ENCODE measurements at places on chromosomes 4 and X.

DNA sequence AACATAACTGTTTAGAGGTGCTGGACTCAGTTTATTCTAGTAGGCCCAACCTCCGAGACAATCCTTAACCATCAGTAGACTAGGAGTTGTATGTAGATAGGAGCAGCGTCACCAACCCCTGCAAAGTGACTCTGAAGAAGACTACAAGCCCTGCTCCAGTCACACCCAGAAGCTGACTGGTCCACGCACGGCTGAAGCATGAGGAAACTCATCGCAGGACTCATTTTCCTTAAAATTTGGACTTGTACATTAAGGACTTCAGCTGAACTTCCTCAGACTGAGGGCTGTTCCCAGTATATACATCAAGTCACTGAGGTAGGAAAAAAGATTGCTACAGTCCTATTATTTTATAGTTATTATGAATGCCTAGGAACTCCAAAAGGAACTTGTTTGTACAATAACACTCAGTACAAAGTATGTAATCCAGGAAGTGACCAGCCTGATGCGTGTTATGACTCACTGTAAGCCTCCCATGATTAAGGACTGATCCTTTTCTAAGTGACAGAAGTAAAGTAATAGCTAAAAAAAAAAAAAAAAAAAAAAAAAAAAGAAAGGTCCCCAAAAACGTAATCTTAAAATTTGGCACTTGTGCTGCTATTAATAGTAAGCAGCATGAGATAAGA lies 41.6 kb upstream of the UGT2B7 start:
- peak; percentile 22 for DNase-seq

- no peak for DNase-seq
Observed at GRCh38 chr4:153335665-153336064, 8.8 kb upstream of the MND1 start.

GRCh38 chr4:165678236-165678935 lies 194.7 kb upstream of the TLL1 start:
- DNase-seq = no peak

DNA sequence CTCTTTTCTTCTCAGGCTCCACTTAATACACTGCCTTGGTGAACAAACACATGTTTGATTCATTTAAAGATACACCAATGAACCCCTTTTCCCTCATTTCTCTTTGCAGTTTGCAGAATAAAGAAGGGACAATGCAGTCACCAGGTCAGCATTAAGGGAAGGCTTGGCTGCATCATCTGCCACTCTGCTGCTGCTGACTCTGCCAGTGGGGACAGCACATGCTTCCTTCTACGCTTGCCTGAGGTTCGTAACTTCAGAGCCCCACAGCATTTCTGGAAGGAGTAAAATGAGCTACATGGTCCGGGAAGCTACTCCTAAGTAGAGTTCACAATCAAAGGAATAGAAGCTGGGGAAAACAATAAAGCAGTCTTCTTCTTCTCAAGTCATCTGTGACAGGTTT lies 178.9 kb upstream of the GATB start:
- no peak for DNase-seq

GRCh38 chr4:3880615-3881120 lies 114.5 kb downstream of the ADRA2C start:
- peak; percentile 77 for DNase-seq

DNA sequence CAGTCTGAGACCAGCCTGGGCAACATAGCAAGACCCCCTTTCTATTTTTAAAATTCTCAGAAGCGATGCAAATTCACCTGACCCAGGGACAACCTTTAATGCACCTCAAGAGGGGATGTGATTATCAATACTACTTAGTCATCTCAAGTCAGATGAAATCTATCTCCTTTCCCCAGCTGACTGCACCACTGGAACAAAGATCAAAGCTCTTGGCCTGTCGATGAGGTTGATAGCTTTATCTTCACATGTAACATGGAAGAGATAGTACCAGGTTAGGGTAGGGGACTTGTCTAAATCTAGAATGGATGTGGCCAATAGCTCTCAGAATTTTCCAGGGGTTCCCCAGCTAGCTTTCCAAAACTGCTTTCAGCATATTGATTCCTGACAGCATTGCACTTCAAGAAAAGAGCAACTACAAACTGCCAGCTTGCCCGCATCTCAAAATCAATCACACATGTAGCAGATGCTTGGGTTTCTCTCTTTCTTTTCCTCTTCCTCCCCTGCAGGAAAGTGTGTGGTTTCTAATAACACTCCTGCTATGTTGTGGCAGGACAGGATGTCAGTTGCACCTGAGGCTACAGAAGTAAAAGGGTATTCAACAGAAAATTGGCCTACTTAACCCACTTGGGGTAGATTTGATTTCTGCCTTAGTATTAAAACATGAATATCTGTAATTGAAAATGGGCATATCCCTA lies 12.2 kb upstream of the TMEM164 start:
- no peak for DNase-seq

GRCh38 chr4:110198435-110199416 lies at the start of gene ELOVL6:
Gene ELOVL6, minus strand, starts transcription at chr4:110198615. Its CDS starts 280 bp downstream, at chr4:110198335.
- DNase-seq = peak; percentile 52

DNA sequence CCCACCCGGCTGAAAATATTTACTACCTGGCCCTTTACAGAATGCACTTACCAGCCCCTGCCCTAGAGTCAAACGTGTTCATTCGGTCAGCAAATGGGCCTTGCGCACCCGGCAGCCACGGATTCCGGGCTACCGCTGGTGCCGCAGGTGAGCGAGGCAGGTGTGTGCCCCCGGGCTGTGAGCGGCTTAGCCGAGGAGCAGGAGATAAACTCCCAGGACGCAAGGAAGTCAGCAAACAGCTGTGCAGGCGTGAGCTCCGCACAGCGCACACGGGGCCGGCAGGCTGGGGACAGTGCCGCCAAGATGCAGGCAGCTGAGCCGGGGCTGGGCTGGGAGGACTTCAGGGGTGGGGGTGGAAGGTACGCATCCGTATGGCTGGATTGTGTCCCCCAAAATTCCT lies 211.2 kb upstream of the PSAPL1 start:
- DNase-seq = no peak

- no peak for DNase-seq
Observed at GRCh38 chr4:16113741-16114140, 29.9 kb upstream of the PROM1 start.

GRCh38 chr4:41323179-41323578 lies 66.5 kb downstream of the UCHL1 start:
- no peak for DNase-seq

DNA sequence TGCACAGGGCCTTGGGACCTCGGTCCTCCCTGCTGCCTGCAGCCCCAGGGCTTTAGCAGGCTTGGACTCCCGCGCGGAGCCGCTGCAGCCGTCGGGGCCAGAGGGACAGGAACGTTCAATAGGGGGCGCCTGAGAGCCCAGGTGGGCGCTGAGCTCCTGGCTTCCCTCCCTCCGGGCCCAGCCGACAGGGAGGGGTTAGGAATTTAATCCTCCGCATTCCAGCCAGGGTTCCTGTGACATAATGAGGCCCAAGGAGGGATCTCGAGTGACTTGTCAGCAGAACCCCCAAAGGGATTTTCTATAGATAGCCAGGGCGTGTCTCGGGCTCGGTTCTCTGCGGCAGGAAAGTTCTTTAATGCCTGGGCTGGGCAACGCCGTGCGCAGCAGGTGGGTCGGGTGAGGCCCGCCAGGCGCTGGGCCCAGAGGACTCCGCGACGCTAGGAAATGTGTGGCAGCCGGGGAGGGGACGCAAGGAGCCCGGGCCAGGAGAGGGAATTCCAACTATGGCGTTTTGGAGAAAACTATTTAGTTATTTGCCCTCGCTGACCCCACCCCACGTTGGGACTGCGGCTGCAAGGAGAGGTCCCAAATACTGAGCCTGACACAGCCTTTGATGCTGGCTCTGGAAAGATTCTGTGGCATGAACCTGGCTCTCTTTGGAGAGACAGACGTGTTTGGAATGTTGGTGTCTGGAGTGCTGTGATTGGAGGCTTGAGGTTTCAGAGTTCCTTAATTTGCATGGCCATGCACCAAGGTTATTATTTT lies 285.2 kb upstream of the GATB start:
- DNase-seq = peak; percentile 72

DNA sequence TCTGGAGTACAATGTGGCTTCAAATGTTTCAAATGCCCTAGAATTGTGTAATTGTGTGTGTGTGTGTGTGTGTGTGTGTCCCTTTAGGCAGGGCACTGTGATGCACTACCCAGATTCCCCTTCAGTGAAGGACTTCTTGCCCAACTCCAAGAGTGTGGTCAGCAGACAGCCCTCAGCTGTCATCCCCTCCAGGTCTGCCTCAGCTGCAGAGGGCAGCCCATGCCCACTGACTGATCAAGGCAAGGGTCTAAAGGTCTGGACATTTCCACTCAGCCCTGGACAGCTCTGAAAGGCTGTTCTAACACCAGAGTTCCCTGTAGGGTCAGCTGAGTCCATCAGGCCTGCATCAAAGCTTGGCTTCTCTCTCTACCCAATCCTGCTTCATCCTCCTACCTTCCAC lies 83.9 kb upstream of the USP9X start:
- DNase-seq = no peak

Measured in GM10248 (cell line).